ENCODE measurements at places on chromosomes 11 and 22.

- DNase-seq: no peak
These were observed 41.5 kb upstream of the CNTN5 start for GRCh38 chr11:98979205-98979604.

DNA sequence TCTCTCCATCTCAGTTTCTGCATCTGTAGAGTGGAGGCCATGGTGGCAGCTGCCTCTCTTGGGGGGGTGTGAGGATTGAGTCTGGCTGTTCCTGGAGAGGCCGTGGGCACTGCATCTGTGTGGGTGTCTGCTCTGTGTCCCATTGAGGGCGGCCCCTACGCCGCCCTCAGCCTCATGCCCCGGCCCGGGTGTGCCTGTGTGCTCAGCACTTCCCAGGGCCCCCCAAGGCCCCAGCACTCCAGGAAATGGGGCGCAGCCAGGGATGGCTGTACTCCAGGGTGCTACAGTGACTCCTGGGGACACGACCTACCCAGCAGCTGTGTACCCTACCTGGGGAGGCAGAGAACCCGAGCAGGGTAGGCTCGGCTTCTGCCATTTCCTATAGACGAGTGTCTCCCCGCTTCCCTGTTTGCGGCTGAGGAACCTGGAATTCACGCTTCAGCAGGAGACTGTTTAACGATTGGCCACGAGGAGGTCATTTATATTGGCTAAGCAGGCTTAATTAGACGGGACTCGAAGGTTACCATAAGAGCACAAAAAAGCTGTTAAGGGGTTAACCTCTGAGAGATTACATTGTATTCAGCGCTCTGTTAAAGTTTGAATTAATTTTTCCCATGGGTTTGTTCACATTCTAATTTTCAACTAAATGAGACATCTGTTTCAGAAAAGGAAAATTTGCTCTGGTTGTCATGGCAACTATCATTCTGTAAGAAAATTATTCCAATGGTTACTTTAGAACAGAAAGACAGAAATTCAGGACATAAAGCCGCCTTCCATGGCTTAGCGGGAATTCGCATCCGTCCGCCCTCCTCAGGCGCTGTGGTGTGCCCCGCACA, 76.4 kb downstream of the MPPED1 start:
- DNase-seq: no peak

GRCh38 chr11:60926500-60926899, 2.2 kb downstream of the TMEM132A start:
- no peak for DNase-seq

DNA sequence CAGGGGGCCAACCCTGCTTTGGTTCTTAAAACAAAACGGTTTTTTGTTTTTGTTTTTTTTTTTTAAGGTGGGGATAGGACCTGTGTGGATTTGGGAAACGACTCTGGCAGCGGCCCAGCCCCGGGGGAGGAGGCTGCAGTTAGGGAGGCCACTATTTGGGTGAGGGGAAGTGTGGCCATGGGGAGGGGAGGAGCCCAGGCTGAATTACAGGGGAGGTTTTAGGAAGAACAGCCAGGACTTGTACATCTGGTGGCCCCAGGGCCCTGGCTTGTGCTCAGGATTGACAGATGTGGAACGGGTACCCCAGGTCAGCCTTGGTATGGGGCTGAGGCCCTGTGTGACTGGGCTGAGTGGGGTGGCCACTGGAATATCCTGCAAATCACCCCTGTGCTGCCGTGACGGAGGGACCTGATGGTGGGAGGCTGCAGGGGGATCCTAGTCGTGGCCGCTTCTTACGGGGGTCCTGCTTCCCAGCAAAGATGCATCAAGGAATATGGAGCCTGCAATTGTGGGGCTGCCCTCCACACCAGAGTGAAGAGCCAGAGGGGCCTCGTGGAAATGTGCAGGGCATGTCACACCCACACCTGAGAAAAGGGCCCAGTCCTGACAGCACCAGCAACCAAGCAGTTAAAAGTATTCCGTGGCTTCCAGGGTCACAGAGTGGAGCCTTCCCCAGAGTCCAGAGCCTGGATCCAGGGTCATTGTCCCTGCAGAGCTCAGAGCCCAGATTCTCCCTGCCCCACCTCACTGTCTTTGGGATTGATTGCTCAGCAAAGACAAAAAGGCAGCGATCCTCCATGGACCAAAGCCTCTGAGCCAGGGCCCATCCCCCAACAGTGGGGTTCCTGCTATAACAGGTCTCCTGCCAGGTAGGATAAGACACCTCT, 55.2 kb upstream of the WNT7B start:
- DNase-seq: no peak

DNA sequence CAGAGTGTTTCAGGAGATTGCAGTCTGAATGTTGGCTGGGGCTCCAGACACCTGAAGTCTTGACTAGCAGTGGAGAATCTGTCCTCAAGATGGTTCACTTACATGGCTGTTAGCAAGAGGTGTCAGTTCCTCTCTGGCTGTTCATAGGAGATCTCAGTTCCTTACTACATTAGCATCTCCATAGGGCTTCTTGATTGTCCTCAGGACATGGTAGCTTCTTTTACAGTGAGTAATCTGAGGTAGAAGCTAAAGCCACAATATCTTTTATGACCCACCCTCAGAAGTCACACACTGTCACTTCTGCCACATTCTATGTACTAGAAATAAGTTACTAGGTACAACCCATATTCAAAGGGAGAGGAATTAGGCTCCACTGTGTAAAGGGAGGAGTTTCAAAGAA, 10.5 kb upstream of the PATL1 start:
- no peak for DNase-seq

DNA sequence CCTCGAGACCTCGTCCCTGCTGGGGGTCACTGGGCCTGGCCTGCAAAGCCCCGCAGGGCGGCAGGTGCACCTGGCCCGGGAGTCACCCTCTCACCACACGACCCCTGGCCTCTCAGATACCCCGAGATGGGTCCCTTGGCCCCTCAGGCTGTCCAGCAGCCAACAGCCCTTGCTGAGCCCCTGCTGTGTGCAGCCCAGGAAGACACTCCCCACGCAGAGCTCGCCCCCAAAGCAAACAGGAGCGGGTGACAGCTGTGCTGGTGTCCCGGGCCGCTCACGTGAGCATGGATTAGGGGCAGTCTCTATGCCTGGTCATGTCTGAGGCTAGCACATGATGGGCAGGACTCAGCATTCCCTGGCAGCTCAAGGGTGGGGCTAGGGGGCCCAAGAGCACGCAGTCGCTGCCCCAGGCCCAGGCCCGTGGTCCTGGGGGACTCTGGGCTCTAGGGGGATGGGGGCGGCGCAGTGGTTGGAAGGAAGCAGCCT, 31.3 kb downstream of the WNT7B start:
- no peak for DNase-seq

DNA sequence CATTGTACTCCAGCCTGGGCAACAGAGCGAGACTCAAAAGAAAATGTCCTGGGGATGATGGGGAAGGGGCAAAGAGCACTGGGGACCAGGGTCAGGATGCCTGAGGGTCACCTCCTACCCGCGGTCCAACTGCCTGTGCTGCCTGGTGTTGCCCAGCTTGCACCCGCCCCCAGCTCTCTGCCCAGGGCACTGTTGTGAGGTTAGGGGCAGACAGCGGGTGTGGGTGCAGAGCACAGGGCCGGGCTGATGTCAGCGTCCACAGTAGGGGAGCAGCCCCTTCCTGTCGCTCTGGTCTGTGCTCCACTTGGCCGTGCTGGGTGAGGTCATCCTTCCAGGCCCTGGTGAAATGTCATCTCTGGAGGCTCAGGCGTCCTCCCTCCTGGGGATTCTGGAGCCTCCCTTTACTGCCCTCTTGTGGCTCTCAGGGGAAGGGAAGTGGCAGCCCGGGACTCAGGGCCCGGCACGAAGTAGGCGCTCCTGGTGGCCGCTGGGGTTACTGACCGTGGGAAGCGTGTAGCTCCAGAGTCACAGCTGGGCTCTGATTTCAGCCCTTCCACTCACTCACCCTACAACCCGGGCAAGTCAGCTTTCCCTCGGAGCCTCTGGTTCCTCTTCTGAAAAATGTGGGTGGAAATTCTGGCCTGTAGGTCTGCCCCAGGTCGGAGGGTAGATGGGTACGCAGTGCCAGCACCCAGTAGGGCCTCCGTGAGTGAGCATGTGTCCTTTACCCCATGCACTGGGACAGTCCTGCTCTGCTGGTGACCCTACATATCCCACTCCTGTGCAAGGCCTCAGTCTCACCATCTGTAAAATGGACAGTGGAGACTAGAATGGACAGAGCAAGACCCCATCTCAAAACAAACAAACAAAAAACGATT, 17.3 kb upstream of the PRR5 start:
- DNase-seq: peak; percentile 76

GRCh38 chr22:19799322-19800190, 39.0 kb downstream of the TBX1 start:
- no peak for DNase-seq

- peak; percentile 87 for DNase-seq
These were observed at the start of gene IGSF9B for GRCh38 chr11:133956650-133957633. TSS of gene IGSF9B (minus strand) at chr11:133956968. CDS start at chr11:133956754, 214 bp downstream.

DNA sequence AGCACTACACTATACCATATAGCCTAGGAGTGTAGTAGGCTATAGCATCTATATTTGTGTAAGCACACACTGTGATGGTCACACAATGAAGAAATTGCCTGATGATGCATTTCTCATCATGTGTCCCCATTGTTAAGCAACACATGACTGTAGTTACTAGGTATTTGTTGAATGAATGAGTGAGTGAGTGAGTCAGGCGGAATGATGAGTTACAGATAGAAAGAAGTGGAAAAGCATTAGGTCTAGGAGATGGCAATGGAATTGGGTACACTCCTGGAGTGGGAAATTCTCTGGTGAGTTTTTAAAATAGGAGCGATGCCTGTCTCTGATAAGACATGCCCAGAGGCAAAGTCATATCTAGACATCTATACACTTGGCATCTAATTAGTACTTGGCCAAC, 160.5 kb upstream of the TBCEL start:
- no peak for DNase-seq

DNA sequence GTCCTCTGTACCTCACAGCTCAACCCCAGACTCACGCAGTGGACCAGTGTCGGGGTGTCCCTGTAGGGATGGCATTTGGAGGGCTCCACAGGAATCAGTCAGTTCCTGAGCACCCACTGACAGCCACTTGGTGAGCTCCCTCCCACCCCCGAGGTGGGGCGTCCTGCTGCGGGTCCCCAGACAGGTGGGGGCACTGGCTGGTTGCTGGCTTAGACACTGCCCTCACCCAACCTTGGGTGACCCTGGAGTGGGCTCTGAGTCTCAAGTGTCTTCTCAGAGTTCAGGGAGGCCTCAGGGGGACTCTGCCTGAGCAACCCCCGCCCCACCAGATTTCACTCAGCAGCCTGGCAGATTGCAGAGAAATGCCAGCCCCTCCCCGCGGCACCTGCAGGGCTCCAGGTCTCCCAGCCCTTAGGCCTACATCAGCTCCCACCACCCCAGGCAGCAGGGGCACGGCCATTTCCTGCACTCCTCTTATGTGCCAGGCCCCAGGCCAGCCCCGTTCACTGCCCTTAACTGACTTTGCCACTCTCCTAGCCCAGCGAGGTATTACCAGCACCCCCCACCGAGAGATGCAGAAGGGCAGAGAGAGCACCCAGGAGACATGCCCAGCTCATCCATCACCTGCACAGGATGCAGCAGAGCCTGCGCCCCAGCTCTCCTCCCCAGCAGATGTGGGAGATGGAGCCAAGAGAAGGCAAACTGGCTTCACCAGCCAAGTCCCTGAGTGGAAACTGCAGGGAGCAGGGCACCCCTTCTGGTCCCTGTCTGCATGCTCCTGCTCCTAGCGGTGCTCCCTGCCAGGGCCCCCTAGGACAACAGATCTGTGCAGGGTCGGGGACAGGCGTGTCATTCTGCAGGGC, 2.4 kb downstream of the PRR5 start:
- DNase-seq: no peak

DNA sequence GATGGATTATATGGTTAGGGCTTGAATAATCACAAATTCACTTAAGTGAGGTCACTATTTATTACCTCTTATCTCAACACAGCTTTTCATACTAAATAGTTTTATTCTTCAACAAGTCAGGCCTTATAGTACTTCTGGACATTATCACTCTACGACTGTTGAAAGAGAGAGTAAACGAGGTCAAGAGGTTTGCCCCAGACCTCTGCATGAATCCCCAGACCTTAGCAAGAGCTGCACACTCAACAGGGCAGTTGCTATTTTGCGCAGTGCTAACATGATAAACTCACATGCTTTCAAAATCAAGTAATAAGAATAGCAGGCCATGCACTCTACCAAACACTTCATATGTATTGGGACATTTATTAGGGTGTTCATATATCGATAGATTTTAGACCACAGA, 60.5 kb downstream of the DDI1 start:
- no peak for DNase-seq

DNA sequence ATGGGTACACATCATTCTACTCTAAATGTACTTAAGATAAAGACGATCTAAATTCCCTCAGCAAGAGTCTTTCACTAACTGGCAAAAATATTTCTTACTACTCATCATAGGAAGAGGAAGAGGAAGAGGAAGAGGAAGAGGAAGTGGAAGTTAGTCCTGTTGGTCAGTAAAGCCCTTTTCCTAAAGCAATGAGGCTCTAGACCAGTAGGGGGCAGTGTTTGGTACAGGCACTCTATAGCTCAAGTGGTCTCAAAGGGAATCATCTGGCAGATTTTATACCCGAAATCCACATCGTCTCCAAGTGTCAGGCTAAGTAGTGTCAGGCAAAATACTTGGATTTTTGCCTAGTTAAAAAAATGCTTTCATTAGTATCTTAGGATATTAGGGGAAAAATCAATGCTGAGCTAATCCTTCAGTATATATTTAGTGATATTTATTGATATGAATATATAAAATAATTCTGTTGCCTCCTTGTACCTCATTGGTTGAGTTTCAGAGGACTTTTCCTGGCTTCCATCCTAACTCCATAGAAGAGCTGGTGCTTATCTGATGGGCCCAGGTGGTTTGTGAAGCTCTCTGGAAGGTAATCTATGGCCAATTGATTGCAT, 7.7 kb downstream of the BLID start:
- DNase-seq: no peak

GRCh38 chr11:80727315-80727714, 1286.5 kb upstream of the TENM4 start:
- no peak for DNase-seq

GRCh38 chr11:86606836-86607481, 65.5 kb downstream of the ME3 start:
- DNase-seq: no peak

DNA sequence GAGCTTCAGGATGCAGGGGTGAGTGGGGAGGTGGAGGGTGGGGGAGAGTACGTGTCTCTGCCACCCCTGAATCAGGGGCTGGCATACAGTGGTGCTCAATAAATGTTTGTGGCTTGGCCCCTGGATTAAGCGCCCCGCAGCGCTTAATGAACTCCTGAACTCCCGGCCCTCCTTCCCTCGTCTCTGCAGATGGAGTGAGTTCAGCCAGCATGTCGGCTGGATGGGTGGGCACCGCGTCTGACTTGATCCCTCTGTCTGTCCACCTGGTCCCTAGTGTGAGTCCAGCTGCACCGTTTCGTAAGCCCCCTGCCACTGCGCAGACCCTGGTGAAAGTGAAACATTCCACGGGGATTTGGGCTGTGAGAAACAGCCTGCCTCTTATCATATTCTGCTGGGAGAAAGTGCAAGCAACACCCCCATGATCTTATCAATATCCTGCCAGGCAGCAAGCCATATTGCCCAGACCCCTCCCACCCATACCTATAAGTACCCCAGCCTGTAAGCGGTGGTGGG, 12.0 kb upstream of the MRGPRD start:
- no peak for DNase-seq

Measured in effector CD4-positive, alpha-beta T cell (primary cell).